ENCODE measurements at places on chromosomes 5 and 9.

DNA sequence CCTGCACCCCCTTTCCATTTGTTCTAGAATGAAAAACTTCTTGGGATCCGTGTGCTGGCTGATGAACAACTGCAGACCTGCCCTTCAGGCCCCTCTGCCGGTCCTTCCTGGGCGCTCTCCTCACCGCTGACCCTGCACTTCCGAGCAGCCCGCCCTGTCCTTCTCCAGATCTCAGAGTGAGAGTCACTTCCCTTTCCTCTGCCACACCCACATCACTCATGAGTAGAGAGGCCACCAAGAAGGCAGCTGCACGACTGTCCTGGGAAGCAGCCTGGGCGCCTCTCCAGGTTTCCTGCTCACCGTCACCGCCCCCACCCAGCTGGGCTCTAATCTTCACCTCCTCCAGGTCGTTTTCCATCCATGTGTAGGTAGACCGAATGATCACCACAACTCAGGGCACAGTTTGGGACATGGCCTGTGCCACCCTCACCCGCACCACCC lies 35.0 kb upstream of the NSMF start:
- DNase-seq: no peak

- DNase-seq: no peak
These were observed 9.5 kb downstream of the ZNF367 start for GRCh38 chr9:96408409-96409280.

- no peak for DNase-seq
These were observed 31.6 kb upstream of the DTWD2 start for GRCh38 chr5:119019949-119020348.

DNA sequence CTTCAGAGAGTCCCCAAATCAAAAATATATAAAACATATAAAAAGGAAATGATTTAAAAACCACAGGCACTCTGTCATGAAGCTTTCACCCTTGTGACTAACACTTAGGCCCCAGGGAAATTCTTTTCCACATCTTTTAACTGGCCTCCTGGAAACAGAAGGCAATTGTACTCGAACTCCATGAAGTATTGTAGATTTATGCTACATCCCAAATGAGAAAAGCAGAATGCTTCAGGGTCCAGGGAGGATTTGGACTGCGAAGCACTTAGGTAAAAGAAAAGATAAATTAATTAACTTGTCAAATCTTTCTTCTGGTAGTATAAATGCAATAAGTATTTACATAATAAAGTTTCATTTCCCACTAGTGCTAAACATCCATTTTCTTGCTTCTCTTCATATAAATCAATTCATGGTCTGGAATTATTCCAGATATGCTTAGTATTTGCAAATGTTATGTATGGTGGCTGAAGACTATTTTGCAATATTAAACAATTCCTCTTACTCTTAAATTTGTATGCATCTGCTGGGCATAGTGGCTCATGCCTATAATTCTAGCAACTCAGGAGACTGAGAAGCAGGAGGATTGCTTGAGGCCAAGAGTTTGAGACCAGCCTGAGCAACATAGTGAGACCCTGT lies 64.9 kb upstream of the ELL2 start:
- no peak for DNase-seq

DNA sequence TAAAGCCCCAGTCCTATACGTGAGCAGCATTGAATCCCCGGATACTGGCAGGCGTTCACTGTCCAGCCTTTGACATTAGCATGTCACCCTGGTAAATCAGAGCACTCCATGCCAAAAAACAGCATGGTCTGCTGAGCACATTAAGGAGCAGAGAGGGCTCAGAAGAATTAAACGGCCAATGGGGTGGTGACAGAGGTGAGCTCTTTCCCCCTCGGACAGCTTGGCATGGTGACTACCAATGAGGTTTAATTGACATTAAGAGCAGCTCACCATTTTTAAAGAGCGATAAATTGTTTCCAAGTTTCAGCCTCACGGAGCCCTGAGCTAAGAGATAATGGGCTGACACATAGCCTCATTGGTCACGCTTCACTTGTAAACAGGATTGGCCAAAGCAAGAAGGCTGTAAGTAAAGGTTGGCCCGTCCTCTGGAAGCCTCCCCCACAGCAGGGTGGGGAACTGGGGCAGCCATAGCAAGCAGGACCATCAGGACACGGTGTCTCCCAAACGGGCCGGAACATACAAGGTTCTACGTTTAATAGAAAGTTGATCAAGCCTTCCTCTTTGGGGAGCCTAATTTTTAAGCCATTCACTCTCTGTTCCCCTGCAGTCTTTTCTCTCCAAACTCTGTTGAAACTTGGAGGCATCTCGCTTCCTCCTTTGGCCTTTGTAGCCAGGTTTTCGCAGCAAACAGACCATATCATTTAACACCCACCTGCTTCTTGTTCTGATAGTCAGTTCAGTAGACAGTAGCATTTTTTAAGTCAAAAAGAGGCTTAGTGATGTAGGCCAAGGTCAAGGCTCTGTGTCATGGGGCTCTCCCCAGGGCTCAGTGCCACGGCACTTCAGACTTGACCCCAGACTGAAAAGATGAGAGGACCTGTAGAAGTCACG lies 25.9 kb downstream of the QRFP start:
- no peak for DNase-seq

DNA sequence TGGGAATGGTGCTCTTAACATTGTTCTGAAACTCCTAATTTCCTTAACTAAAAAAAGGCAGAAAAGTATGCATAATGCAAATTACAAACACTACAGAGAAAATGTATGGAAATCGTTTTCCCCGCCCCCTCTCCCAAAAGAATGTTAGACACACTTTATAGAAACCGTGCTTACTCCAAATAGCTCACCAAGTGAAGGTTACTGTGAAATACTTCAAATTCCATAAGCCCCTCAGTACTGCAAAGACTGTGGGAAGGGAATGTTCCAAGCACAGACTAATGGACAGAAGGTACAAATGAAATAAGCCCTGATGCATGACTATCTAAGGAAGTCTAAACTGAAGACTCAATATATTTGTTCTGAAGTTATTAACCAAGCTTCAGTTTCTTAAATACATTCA lies 12.5 kb downstream of the MAPKAP1 start:
- DNase-seq: no peak

DNA sequence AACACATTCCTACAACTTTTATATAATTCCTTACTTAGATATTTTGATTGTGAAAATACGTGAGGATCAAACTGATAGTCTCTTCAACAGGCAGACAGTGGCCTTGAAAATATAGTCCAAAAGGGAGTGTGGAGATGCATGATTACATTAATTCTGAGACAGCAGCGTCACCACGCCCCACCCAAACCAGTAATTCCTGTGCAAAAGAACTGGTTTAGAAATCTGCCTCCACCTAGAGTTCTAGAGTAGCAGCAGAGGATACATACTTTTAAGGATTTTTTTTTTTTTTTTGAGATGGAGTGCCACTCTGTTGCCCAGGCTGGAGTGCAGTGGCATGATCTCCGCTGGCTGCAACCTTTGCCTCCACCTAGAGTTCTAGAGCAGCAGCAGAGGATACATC lies 1.6 kb upstream of the TUT7 start:
- DNase-seq: no peak

GRCh38 chr5:177362292-177362609 lies 4.5 kb downstream of the RGS14 start:
- DNase-seq: no peak

- no peak for DNase-seq
These were observed 104.0 kb upstream of the ACTBL2 start for GRCh38 chr5:57586649-57587048.

GRCh38 chr5:78291687-78292086 lies 2.8 kb downstream of the AP3B1 start:
- DNase-seq: no peak

- DNase-seq: no peak
These were observed 244.8 kb downstream of the HSPA4 start for GRCh38 chr5:133296624-133297023.

DNA sequence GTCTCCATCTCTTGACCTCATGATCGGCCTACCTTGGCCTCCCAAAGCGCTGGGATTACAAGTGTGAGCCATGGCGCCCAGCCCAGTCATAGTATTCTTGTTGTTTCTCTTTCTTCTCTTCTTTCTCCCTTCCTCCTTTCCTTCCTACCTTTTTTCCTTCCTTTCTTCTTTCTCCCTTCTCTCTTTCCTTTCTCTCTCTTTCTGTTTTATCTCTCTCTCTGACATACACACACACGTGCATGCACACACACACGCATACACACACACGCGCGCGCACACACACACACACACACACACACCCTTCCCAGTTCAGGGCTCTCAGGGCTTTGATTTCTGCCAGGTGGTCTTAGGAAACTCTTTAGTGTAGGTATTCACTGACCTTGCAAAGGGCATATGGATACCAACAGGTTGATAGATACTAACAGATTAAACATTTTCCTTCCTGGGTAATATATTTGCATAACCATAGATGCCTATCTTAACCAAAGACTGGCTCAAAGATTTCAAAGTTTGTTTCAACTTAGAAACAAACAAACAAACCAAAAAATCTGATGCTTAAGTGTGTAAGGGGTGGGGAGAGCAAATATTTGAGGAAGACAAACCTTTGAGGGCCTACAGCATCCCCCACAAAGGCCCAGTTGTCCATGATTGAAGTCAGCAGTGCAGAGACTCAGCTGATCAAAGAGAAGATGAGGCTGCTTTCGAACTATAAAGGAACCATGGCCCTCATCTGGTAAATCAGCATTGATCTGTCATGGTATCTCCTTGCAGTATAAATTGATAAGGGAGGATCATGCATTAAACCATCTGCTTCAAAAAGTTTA lies 288.2 kb upstream of the SEMA6A start:
- no peak for DNase-seq

DNA sequence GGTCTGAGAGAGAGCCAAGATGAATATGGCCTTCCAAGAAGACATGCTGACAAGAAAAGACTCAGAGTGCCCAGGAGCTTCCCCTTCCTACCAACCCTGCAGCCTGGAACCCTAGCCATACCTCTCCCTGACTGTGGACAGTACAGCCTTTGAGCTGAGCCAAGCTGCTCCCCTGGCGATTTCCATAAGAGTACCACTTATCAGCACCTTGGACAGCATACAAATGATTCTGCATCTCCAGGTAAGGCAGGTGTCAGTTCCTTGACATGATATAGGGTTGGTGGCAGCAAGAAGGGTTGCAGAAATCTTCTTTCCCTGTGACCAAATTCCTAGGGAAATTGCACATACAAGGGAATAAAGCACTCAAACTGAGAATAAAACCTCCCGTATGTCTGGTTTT lies 58.3 kb downstream of the MFAP3 start:
- no peak for DNase-seq

DNA sequence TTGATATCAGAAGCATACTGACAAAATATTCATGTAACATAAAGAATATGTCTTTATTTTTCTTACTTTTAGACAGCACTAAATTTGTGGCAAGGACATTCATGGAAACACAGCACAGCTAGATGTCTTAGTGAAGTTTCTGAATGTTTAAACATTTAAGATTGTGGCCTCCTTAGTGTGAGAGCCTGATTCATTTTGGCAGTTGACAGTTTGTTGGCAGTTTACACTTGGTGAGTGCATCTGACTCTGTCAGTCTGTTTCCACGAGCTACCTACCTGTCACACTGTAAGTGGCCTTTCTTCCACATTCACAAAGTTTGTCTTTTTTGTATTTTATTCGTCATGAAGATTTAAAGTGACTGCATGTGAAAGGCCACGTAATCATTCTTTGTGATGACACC lies 436.8 kb downstream of the TUSC1 start:
- no peak for DNase-seq

DNA sequence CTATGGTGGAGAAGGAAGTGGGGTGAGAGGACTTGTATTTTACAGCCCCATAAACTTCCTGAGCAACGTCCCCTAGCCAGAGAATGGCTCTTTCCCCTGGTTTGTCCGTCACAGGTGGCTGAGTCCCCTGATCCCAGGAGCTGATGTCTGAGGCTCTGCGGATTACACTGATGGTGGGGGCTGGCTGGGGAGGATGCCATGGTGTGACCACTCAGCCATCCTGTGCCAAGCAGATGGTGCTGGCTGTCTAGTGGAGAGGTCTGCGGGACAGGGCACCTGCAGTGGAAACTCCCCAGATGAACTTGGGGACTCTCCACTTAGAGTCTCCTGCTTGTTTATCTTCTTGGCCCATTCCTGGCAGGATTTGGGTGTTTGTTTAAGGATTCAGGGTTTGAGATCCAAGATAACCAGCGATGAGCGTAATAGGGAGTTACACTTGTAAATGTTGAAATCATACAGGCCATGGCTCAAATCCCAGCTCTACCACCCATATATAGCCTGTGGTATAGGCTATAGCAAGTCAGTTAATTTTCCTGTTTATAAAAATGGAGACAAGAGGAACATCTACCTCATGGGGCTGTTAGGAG lies 4.7 kb upstream of the PTGS1 start:
- no peak for DNase-seq

DNA sequence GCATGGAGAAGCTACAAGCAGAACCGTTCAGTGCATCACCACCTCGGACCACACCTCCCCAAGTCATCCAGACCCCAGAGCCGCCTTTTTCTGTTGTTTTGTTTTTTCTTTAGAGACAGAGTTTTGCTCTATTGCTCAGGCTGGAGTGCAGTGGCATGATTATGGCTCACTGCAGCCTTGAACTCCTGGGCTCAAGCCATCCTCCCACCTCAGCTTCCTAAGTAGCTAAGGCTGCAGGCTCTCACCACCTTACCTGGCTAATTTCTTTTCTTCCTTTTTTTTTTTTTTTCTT lies 13.5 kb upstream of the SFXN1 start:
- no peak for DNase-seq

DNA sequence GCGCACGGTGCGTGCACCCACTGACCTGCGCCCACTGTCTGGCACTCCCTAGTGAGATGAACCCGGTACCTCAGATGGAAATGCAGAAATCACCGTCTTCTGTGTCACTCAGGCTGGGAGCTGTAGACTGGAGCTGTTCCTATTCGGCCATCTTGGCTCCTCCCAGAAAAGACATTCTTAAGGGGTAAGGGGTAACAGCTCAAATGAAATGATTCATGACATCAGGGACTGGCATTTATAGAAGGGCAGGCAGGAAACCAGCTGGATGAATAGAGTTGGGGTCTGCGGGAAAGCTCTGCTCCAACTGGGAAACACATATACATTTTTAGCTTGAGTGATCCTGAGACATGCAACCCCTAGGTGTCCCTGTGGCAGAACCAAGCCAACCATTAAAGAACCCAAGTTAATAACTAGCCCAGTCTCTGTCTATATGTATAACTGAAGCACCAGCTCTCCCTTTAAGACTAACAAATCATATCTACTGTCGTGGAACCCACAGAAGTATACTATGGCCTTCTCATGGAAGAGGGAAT lies 119.3 kb downstream of the LMNB1 start:
- DNase-seq: no peak

DNA sequence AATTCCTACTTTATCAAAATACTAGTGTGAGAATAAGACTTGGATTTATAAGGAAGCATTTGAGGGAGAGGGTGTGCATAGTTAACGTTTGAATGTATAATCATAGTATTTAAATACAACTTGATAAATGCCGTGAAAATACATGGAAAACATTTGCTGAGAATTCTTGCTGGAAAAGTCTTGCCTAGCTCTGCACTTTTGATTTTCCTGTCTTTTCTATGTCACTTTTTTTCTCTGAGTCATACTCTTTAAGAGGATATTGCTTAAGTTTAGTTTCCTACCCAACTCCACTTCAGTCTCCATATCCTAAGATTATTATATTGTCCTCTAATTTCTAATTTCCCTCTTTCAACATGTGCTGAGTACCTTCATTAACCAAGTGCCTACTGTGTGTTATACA lies 616.6 kb upstream of the SEMA6A start:
- no peak for DNase-seq

Measured in stimulated activated CD8-positive, alpha-beta memory T cell treated with anti-CD3 and anti-CD28 coated beads, Interleukin-7, amount 100 ng/mL, for 1 hour (primary cell).